ENCODE measurements at places on chromosomes 6 and 20.

DNA sequence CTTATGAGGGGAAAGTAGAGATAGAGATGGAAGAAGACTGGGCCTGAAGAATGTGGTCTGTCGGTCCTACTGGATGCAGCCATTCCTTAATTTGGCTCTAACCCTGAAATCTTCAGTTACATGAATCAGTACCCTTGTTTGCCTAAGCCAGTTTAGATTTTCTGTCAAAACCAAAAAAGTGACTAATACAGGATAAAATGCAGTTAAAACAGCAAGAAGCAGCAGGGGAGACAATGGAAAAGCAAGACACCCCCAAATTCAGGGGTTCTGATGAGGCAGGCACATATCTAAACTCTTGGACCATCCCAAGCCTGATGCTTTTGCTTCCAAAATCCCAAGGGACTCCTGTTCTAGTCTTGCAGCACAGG, 17.4 kb upstream of the UBE2V1 start:
- DNase-seq, result peak; percentile 25

GRCh38 chr20:62155428-62156253, 12.1 kb downstream of the SS18L1 start:
- no peak for DNase-seq

DNA sequence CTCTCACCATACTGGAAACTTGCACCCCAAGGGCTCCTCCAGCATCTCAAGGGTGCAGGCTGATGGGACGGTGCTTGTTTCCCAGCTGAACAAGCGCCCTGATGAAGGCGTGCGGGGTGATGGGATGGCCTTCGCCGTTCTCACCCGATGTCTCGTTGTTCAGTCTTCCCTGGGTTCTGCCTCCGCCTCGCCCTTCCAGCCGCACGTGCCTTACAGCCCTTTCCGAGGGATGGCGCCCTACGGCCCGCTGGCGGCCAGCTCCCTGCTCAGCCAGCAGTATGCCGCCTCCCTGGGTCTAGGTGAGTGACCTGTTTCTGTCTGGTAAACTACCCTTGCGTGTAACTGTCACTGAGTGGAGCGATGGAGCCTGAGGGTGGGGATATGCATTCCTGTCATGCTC, 3.9 kb downstream of the LSM14B start:
- DNase-seq, result no peak

GRCh38 chr6:165663377-165663735, 315 bp upstream of the PDE10A start:
- DNase-seq, result peak; percentile 20

- no peak for DNase-seq
Measured at GRCh38 chr6:42744351-42744893, 1.5 kb downstream of the TBCC start.

GRCh38 chr6:126312013-126312665, 27.8 kb upstream of the CENPW start:
- DNase-seq, result peak; percentile 1

DNA sequence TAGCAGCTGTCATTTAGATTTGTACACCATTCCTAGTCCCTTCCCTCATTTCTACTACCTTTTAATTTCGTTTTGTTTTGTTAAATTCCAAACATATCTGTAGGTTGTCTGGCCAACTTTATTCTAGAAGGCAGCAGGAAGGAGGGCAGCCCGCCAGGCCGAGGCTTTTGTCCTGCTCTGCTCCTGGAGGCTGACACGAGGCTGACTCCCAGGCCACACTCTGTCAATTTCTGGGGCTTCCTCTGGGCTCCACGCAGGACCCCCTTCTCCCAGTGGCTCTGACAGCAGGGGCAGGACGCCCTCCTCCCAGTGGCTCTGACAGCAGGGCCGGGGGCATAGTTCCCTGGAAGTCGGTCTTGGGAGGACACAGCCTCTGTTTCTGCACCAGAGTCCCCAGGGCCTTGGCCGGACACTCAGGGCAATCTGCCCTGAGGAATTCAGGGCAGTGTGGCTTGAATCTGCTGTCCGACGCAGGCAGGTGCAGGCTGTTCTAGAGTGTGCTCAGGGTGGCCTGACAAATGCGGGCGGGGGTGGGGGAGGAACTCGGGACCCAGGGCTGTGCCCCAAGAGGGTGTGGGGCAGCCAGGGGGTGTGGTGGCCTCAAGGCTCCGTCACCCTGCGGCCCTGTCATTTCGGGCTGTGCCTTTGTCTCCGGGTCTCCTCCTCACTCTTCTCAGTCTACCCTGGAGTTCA, 11.8 kb downstream of the SMOC2 start:
- DNase-seq, result no peak

DNA sequence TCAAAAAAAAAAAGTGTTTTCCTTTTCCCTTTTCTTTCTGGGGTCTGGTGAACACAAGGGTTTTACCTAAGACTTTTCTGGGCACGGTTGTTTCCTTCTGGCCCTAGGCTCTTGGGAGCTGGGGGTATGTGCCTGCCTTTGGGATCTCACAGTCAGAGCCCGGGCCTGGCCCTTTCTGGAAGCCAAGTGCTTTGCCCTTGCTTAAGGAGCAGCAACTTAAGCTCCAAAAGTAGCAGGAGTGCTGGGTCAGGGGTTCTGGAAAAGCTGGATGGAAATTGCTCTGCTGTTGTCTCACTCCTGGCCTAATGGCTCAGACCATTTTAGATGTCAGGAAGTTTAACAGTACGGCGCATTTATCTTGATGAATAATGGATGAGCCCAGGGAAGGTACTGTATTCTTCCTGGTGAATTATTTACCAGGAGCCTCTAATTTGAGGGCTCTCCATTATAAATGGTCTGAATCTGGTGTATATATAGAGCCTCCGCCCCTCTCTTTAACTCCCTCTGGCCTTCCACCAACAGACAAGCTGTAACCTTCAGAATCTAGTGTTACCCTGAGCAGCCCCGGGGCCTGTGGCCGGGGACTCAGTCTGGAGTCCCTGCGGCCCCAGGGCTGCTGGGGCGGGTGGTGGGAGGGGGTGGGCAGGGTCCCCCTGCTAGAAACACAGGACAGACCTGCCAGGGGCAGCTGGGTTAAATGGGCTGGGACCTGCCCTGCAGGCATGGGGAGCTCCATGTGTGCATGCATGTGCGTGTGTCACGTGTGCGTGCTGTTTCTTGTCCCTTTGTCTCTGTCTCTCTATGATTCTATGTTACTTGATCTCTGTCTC, 37.5 kb downstream of the PTK7 start:
- DNase-seq, result peak; percentile 46

GRCh38 chr6:17525637-17526036, 74.5 kb upstream of the FAM8A1 start:
- DNase-seq, result no peak

- no peak for DNase-seq
Measured at GRCh38 chr20:23200413-23200812, 114.3 kb upstream of the CD93 start.

DNA sequence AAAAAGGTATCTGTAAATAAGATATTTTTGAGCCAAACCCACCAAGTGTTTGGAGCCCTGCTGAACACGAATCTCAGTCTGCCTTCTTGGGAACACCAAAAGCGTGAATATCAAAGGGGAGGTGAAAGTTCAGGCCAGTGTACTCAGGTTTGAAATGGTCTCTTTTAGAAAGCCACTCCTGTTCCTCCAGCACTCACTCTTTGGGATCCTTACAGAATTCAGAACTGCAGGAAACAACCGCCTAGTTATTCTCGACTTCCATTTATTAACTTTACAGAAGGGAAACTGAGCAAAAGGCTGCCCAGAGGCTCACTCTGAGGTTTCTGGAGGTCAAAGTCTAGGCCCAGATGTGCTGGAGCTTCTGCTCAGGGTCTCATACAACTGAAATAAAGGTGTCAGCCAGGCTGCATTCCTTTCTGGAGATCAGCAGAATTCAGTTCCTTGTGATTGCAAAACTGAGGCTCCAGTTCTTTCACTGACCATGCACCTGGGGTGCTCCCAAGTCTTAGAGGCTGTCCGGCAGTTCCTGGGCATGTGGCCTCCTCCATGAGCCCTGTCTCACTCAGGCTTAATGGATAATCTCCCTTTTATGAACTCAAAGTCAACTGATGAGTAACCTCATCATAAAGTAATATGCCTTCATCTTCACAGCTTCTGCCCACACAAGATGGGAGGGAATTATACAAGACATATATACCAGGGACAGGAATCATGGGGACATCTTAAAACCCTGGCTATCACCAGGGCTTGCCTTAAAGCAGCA, 65.5 kb upstream of the TNFAIP3 start:
- no peak for DNase-seq

- no peak for DNase-seq
Measured at GRCh38 chr20:58918621-58919020, 62.4 kb upstream of the NELFCD start.

- DNase-seq, result peak; percentile 37
Measured at GRCh38 chr6:112335736-112336135, 11.4 kb upstream of the RFPL4B start.

GRCh38 chr20:38874460-38875174, 51.6 kb upstream of the FAM83D start:
- DNase-seq, result no peak

GRCh38 chr20:59455402-59456341, 148.7 kb upstream of the PHACTR3 start:
- peak; percentile 42 for DNase-seq

- no peak for DNase-seq
Measured at GRCh38 chr6:85749236-85749635, 106.5 kb upstream of the SYNCRIP start.

- no peak for DNase-seq
Measured at GRCh38 chr6:146292506-146292905, 251.1 kb upstream of the RAB32 start.

DNA sequence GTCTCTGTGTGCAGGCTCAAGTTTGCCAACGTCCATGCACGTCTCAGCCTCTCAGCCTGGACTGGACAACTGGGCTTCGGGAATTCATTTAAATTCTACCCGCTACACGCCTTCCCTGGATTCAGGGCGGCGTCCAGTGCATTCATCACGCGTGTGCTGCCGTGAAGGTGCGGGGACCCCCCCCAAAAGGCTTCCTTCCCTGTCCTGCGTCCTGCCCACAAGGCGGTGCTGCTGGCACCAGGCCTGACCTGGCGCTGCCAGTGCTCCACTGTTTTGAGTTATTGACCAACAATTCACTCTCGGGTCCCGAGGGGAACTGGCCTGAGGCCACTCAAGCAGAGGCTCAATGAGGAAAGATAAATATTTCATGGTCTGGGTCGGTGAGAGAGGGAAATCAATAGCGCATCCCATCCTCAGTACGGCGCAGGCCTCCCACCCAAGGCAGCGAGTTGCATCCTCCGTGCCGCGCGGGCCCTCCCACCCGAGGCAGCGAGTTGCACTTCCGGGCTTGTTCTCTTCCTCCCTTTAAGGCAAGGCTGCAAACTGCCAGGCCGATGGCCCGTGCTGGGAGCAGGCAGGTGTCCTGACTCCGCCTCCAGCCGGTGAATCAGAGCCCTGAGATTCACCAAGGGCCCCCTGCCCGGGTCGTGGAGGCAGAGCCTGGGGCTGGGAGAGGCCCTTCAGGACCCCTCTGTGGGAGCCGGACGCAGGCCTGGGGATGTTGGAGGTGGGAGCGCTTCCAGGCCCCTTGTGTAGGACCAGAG, 22.8 kb upstream of the BHLHE23 start:
- no peak for DNase-seq

DNA sequence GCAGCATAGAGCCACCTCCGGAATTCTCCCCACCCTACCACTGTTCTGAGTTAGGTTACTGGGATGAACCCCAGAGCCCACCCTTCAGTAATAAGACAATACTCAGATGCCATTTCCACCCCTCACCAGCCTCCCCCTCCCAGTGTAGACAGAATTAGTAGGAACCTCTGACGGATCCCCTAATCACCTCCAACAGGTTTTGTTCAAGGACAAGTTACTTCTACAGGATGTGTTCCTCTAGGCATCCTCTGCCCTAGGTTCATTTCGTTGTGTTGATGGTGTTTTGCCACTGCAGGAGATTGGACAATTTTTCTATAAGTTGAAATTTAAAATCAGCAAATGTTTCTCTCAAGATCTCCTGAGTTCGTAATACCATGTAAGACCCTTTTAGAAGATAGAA, 22.8 kb downstream of the PLEKHG1 start:
- no peak for DNase-seq

- DNase-seq, result peak; percentile 42
Measured at GRCh38 chr6:36727505-36728021, 29.9 kb downstream of the RAB44 start.

GRCh38 chr20:31440012-31440659, at the start of gene DEFB123:
TSS of gene DEFB123 (plus strand) at chr20:31440632. CDS start at chr20:31440699, 67 bp downstream.
- DNase-seq, result no peak

- no peak for DNase-seq
Measured at GRCh38 chr6:153237670-153238069, 106.6 kb upstream of the RGS17 start.

GRCh38 chr20:2984956-2985661, 58.3 kb upstream of the GNRH2 start:
- peak; percentile 54 for DNase-seq

GRCh38 chr20:50370036-50370566, 140.1 kb upstream of the PTPN1 start:
- DNase-seq, result no peak

- no peak for DNase-seq
Measured at GRCh38 chr6:24743944-24744335, 25.0 kb upstream of the C6orf62 start.

DNA sequence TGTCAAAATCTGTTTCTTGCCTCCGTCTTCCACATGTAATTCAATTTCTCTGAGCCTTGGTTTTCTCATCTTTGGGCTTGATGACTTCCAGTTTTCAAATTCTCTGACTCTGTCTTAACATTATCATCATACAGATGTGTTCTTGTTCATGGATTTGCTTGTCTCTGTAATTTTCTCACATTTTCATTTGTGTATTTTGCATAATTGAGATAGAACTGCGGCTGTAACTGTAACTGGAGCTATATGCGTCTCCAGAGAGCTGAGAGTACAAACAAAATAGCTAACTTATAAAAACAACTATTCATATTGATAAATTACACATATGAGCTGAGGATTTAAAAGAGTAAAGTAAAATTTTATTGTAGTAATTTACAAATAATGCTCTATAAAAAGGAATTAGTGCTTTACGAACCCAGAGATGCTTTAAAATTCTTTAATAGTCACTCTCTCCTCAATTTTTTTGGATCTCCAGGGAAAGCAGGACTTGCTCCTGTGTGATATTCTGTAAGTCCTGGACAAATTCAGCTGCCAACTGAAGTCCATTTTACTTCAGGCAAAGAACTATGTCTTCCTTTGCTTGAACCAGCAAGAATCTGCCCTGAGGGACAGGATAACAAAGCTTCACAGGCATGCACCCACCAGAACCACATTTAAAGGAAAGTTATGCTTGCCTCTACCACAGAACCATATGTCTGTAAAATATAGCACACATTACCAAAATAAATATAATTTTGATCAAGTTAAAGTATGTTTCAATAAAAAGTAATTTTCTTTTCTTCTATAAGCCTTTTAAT, 288.3 kb downstream of the KHDC1L start:
- no peak for DNase-seq

DNA sequence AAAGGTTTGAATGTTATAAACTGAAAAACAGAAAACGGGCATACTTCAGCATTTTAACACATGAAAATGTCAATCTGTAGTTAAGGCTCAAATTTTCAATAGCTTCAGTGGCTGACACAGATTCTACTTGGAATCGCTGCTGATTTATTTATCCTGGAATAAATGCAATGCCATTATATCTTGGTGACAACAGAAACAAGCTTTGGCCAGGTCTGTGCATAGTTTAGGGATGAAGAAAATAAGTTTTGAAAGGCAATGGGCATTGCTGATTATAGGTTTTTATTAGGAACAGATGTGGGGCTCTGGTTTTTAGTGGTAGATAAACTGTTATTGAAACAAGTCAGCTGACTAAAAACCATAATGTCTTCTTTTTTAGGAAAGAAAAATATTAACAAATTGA, 96.8 kb upstream of the SOX4 start:
- DNase-seq, result peak; percentile 25

- no peak for DNase-seq
Measured at GRCh38 chr6:113862112-113862511, 5.0 kb downstream of the MARCKS start.

All from fibroblast of skin of right quadriceps (primary cell).